ENCODE measurements at places on chromosomes 1 and 21.

GRCh38 chr1:171521567-171521966 lies 36.2 kb downstream of the PRRC2C start:
- DNase-seq = no peak

DNA sequence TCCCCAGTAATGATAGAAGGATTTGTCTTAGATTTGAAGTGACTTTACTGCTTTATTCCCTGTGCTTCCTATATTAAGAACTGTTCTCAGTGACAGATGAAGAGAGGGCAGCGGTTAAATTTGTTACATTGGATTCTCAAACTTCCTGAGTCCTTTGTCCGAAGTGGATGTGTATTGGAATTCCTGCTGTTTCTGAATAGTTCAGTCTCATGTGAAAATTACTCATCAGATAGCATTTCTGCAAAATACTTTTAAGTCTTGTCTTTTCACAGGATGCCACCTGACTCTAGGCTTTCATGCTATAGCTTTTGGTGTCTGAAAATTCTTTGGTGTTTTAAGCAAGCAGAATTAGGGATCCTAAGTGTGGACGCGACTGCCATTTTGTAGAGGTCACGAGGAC lies 83.6 kb downstream of the PRDM2 start:
- no peak for DNase-seq

DNA sequence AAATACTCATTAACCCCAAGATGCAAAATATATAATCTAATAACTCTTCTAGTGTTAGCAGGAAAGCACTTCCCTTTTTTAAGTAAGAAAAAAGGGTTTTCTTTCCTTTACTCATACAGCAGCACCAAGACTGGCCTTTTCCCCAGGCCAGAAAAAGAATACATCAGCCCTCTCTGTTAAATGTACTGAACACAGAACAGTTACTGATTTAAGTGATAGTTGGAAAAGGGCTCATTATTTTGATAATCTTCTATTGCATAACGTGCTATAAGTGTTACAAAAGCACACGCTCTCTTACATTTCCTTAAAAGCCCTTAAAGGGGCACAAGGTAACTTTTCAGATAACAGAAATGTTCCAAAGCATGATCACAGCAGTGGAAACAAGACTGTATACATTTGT lies 142.9 kb downstream of the TIAM1 start:
- no peak for DNase-seq

GRCh38 chr1:224127925-224128819 lies 14.3 kb downstream of the FBXO28 start:
- DNase-seq = no peak

DNA sequence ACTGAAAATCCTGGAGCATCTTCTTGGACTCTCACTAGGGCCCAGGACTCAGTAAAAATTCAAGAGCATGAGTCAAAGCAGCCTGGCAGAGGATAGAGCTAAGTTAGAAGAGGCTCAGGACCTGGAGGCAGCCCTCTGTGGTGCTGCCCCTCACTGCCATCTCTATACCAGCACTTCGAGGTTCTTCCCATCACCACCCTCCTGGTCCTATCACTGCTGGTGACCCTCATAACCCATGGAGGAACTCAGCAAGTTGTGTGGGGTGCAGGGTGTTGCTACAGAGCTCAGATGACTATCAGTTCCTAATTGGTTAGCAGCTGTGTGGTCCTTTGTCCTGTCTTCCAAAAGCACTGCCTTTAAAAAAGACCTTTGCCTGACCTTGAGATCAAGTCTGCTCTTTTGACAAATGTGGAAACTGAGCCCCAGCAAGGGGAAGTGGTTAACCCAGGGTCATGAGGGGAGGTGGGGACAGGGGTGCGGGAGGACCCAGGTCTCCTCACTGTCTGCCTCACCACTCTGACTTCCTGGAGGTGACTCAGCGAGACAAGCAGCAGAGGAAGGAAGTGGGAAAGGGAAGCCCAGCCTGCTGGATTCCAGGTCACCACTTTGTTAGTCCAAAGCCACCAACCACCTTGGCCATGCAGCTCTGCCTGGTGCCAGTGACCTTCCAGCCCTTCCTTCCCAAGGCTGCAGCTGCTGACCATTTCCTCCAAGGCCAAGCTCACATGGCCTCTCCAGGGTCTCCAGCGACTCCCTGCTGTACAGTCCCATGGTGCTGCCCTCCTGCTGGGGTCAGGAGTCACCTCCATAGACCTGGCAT lies 199.4 kb upstream of the EDN2 start:
- no peak for DNase-seq
